Coronary artery (tissue), 2 donors: ENCODE measurements at places on chromosomes 13 and 19.

- no peak for DNase-seq
These were observed 64.6 kb downstream of the SLC7A1 start for GRCh38 chr13:29530901-29531300.

DNA sequence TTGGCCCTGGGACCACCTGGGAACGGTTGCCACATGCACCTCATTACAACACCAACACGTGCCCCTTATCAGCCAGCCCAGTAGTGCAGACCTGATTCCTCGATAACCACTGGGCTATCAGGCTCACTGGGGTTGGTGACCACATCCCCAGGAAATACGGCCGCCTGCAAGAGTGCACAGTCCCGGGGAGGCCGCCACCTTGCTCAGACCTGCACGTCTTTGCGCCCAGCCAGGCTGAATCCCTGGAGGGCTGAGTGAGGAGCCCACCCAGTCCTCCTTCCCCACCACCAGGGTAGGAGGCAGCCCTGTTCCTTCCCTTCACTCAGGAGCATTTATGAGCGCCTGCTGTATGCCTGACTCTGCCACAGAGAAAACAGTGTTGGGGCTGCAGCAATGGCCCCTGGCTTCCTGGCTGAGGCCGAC lies 67.8 kb downstream of the CEBPG start:
- DNase-seq, result no peak

DNA sequence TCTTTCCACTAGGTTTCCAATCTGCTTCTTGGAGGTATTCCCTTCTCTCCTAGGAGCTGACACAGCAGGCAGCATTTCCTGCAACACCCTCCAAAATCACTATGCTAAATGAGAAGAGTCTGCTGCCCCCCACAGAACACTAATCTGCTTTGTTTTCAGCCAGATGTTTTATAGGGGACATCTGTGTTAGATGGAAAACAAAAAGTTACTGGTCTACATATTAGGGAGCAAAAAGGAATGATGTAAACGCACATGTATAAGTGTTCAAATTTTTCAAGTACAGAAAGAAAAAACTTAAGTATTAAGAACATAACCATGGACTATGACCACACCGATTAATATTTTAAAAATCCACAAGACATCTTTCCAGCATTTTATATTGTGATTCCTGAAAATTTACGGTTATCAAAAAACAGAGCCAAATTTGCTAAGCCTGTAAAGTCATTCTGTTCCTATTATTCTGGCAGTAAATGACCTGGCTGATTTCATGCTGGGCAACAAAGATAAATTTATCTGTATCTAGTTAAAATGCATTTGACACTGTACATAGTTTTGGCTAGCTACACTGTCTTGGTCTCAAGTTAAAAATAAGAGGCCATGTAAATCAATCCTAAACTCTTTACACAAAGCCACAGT lies 63.3 kb downstream of the DCLK1 start:
- no peak for DNase-seq

DNA sequence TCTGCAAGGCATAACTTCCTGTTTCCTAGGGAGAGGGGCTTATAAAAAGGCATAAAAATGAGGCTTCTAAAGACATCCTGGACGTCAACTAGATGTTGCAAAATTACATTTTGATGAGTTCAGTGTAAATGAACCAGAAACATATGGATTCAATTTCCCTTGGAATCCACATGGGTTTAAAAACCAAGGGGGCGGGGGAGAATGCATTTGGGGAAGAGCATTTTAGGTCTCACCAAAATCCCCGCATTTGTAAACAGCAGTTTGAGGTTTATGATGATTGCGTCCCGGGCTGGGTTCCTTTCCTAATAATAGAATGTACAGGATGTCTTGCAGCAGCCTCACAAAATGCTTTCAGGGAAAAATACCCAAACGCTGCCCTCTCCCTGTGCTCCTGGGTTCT lies 407.8 kb downstream of the ZNF536 start:
- DNase-seq, result no peak

DNA sequence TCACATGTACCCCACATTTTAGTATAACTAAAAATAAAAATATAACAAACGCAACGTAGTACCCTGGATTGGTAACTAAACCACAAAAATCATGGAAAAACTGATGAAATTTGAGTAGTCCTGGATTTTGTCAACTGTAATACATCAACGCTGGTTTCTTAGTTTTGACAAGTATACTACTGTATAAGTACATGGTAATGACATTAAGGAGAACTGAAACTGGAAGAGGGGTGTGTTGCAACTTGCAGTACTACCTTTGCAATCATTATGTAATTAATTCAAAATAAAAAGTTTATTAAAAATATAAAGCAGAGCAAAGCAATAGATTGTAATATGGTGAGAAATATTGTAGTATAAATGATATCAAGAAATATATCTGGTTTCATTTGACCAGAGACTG lies 1158.0 kb upstream of the SPRY2 start:
- DNase-seq, result no peak

GRCh38 chr13:73061473-73061872 lies 2.7 kb downstream of the KLF5 start:
- no peak for DNase-seq

DNA sequence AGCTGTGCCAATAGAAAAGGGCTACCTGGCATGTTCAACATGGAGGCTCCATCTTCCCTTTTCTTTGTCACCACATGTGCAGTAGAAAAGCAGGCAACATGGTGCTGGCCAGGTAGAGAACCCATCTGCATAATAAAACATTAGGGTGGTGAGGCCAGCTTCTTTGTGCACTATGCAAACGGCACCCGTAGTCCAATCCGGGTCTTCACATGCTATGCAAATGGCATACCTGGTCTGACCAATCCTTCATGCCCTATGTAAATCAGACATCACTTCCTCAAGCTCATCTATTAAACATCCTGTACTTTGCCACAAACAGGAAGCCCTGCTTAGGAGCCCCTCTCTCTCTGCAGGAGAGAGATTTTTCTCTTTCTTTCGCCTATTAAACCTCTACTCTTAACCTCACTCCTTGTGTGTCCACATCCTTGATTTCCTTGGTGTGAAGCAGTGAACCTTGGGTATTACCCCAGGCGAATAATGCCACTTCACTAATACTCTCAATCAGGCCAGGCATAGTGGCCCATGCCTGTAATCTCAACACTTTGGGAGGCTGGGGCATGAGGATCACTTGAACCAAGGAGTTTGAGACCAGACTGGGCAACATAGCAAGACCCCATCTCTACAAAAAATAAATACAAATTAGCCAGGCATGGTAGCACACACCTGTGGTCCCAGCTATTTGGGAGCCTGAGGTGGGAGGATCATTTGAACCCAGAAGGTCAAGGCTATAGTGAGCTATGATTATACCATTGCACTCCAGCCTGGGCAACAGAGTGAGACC lies 111.3 kb upstream of the MRI1 start:
- no peak for DNase-seq

GRCh38 chr13:30194906-30195305 lies 112.4 kb downstream of the KATNAL1 start:
- no peak for DNase-seq

DNA sequence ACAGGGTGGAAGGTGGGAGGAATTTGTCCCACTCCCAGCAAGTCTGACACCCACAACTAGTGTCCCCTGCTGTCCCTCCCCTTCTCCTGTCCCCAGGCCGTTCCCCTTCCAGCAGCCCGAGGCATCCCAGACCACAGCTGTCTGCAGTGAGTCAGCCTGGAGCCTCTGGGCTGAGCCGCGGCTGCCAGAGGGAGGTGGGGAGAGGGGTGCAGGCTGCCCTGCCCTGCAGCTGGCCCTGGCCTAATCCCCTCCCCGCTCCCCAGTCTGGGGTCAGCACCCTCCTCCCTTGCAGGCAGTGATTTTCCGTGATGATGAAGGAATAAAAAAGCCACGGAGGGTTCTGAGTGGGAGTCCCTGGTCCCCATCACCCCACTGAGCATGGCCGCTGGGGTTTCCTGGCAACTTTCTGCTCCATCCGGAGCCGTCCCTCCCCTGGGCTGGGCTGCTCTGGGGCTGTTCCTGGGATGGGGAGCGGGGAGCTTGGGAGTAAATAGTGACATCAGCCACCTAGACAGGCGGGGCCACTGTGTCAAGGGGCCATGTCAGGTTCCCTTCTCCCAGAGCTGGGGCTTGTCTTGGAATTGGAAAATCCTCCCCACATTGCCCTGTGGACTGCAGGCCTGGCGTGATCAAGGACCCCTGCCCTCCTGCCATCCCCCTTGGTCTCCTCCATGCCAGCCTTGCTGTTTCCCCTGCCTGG lies 16.8 kb downstream of the SPC24 start:
- DNase-seq, result peak; percentile 92

GRCh38 chr13:32538143-32538620 lies 413 bp downstream of the N4BP2L2 start:
- peak; percentile 76 for DNase-seq

- DNase-seq, result no peak
These were observed 1526.5 kb upstream of the SLC10A2 start for GRCh38 chr13:104592545-104593250.

DNA sequence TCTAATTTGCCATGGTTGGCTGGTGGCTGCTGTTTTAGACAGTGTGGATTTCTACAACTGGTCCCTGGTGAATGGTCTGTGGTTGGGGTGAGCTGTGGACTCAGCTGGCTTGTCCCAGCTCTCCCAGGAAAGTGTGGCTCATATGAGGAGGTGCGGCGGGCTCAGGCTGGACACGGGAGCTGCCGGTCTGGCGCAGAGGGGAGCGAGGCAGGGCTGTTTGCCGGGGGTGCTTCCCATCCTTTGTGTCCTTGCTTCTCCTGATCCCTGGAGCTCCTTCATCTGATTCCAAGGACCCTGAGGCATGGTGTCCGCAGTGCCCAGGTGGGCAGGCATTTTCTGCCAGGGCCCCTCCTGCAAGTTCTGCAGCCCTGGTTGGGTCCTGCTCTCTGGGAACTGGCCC lies 104.9 kb downstream of the TEX29 start:
- no peak for DNase-seq

DNA sequence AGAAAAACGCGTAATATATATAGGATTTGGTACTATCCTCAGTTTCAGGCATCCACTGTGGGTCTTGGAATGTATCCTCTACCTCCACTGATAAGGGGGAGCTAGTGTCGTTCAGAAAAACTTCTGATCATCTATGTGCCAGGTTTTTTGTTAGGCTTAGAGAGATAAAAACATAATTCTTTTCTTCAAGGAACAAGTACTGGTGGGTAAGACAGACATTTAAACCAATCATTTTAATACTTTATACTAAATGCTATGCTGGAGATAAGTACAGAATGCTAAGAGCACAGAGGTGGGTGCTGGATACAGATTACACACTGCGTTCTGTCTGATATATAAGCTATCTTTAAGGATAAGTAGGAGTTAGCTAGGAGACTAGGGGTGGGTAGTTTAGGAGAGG lies 166.1 kb downstream of the PDS5B start:
- no peak for DNase-seq

DNA sequence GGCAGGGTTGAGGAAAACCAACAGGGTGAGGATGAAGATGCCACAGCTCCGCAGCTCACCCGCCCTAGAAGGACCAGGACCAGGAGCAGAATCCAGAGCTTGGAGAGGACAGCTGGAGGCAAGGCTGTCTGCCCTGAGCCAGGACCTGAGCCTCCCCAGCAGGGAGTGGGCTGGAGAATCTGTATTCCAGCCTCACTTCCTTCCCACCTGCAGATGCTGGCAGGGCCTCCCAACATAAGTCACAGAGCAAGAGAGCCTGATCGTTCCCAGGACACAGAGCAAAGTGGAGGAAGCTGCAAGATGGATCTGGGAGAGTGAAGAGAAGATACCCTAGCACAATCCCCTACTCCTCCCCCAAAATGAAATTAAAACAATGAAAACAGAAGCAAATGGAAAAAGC lies 61.7 kb upstream of the WASF3 start:
- no peak for DNase-seq

DNA sequence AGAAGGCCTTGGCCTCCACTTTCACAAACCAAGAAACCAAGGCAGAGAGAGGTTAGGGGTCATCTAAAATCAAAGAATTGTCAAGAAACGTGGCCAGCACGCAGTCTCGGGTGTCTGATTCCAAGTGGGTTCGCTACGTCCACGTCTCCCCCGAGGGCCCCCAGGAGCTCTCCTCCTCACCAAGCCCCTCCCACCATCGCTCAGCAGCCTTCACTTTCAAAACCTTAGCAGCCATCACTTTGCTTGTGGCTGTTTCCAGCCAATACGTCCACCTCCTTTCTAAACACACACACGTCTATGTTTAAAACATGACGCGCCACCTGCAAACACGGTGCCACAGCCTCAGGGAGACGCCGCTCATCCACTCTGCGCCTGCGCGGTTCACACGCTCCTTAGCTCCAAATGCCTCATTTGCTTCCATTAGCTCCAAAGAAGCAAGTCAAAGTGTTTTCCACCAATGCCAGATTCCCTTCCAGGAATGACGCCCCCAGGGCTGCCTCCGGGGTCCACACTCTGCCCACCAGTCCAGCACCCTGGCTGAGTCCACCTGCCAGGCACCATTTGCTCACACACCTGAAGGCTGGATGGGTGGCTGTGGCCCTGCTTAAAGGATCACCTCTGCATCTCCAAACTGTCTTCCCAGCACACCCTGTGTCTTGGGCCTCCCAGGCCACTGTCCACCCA lies 5.5 kb downstream of the RASA3 start:
- DNase-seq, result no peak

DNA sequence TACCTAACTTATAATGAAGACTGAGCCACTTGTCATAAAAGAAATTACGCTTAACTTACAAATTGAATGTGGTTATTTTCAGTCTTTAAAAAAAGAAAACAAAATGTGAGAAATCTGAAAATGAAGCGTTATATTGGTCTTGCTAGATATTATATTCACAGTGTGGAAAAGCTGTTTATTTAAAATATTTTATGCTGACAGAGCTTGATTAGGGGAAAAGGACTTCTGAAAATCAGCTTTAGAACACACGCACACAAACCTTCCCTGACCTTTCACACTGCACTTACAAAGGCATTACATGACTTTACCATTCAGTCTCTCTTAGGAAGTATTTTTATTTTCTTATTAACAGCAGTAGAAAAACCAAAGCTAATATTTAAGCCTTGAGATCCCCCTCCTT lies 461.5 kb downstream of the DIAPH3 start:
- DNase-seq, result no peak

DNA sequence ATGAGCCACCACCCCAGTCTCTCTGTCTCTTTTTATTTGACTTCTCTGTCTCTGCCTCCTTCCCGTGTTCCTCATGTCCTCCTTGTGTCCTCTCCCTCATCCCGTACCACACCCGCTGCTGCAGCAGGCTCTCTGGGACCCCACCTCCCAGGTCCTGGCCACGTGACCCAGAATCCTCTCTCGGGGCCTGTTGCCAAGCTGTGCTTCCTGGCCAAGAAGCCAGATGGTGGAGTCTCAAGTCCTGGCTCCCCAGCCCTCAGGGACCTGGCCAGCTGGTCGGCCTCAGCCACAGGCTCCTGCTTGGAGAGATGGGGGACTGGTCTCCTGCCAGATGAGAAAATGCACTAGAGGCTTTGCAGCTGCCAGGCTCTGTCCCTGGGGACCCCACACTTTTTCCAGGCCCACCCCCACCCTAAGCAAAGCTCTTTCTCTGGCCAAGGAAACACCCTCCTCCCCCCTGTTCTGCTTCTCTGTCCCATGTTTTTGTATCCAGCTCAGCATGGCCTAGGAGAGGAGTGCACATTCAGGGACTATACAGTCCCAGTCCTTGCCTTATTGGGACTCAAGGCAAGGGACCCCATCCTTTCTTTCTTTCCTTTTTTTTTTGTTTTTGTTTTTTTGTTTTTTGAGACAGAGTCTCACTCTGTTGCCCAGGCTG lies 34.3 kb upstream of the SHKBP1 start:
- DNase-seq, result peak; percentile 88
